D341Med (cell line): ENCODE measurements at places on chromosomes 6 and 20.

DNA sequence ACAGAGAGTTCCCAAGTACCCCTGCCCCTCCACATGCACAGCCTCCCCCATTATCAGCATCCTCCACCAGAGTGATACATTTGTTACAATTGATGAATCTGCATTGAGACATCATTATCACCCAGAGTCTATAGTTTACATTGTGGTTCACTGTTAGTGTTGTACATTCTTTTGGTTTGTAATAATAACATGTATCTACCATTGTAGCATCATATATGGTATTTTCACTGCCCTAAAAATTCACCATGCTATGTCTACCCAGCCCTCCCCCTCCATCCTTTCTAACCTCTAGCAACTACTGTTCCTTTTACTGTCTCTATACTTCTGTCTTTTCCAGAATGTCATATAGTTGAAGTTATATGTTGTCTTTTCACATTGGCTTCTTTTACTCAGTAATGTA, 273.9 kb upstream of the RNF217 start:
- DNase-seq, result no peak

- DNase-seq, result no peak
Measured at GRCh38 chr6:111201244-111201554, 113.9 kb downstream of the SLC16A10 start.

DNA sequence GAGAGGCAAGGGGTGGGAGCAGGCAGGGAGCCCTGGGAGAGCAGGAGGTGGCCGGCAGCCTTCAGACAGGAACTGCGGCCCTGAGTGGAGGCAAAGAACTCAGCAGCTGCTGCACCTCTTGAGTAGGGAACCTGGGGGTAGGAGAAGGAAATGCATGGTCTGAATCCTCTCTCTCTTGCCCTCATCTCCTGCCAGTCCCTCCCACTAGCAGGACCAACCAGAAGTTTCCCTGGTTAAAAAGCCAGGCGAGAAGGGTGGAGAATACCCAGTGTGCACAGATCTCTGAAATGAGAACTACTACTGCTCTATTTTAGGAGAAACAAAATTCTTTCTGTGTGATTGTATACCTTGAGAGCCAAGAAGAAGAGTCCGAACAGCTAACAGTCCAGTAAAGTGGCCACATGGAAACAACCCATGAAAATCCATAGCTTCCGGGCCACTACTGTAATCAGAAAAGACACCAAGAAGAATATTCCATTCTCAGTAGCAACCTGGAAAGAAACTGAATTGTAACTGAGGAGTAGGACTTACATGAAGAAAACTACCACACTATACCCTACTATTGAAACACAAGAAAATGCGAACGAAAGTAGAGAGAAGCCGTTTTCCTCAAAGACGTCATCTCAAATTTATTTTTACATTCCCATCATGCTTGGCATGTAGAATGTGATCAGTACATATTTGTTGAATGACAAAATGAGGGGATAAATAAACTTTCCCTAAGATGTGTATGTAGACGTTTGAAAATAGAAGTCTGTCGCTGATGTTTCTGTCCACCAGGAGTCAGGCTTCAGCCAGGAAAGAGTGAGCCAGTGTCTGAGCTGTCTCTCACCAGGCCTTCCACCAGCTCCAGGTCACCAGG, 25.6 kb downstream of the WRNIP1 start:
- peak; percentile 77 for DNase-seq

DNA sequence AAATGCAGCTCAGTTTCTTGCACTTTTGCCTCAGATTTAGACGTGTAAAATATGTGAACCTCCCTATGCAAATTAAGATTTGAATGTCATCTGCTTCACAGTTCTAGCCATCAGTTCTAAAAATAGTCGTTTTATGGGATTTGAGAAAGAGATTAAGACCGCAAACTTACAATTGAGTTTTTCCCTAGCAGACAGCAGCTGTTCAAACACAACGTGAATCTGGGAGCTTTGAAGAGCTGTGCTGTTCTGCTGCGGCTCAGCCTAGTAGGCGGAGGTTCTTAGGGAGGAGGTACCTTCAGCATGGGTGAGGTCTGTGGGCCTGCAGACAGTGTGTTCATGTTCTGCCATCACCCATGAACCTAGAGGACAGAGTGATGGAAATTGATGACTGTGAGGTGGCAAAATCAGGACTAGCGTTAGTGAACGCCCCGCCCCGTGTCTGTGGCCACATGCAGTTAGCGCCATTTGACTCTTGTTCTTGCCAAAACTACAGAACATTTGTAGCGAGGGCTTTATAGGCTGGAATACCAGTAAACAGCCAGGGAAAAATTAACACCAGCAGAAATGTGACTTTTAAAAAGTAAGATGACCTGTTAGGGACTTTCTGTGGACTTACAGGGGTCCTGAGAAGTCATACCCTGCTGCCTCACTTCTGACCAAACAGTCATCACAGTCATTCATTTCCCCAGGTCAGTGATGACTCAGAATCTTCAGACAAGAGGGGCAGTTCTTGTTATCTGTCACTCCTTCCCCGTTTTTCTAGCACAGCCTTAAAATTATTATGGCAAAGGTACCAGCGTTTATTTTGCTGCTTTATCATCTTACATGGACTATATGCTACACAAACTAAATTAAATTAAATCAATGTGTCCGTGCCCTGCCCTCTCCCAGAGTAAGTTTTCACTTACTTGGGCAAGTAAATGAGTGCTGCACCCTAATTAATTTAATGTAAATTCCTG, 84.3 kb upstream of the TMEM181 start:
- peak; percentile 70 for DNase-seq

- no peak for DNase-seq
Measured at GRCh38 chr6:150195996-150196417, 53.2 kb downstream of the PPP1R14C start.

DNA sequence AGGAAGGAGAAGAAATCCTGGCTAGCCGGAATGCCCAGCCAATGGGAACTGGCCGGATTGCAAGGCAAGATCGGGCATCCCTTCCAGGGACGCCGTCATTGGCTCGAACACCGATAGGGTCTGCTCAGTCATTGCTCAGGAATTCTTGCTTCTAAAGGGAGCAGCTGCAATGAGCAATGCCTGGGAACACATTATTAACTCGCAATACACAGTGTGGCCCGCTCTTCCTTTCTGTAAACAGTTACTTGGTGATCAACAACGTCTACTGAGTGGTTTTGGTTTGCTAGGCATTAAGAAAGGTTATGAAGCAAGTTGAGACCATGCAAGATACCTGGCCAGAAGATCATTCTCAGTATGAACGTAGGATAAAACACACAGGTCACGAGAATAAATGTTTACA, 165.4 kb upstream of the CITED2 start:
- DNase-seq, result no peak

DNA sequence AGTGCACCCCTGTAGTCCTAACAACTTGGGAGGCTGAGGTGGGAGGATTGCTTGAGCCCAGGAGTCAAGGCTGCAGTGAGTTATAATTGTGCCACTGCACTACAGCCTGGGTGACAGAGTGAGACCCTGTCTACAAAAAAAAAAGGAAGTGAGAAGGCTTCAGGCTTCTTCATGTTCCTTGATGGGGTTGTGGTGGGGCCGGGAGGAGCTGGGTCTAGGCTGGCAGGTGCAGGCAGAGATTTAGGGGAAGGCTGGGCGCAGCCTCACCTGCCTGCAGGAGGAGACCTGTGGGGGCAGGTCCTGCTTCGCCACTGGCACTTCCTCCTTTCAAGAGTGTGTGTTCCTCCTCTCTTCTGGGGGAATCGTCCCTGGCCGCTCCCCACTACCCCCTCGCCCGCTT, 63.9 kb downstream of the CHMP4B start:
- DNase-seq, result no peak

- no peak for DNase-seq
Measured at GRCh38 chr6:7572213-7572943, 17.6 kb upstream of the SNRNP48 start.

DNA sequence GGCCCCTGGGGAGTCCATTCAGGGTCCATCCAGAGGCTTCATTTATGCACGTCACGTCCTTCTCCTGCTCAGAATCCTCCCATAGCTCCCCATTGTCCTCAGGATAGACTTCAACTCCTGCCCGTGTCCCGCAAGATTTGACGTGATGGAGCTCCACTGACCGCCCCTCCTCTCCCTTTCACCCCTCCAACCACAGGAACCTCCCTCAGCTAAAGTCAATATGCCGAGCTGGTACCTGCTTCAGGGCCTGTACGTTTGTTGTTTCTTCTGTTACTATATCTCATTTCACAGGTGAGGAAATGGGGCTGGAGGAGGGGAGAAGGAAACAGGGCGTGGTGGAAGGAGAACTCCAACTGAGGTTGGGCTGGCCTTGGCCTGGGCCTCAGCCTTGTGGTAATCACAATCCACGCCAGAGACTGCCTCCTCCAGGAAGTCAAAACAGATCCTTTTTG, 38.6 kb downstream of the CEBPB start:
- no peak for DNase-seq

GRCh38 chr20:9388160-9388812, 126.1 kb upstream of the LAMP5 start:
- no peak for DNase-seq

GRCh38 chr6:144776031-144776819, 491.1 kb downstream of the UTRN start:
- DNase-seq, result no peak

DNA sequence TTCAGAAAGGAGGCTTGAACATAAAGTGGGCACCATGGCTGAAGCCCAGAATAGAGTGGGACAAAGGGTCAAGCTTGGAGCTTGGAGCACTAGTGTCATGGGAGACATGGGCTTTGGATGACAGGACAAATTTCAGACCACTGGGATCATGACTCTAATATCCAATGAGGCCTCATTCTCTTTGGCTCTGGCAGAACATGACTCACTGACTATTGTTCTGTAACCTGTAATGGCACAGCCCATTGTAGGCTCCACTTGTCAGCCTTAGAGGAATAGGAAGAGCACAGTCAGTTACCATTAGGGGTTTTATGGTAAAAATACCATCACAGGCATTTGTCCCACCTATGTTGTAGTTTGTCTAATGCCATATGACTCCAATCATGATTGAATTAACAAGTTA, 34.0 kb upstream of the MMS22L start:
- no peak for DNase-seq

- DNase-seq, result no peak
Measured at GRCh38 chr6:16982807-16983206, 119.0 kb upstream of the STMND1 start.

- no peak for DNase-seq
Measured at GRCh38 chr20:4819901-4820300, 98.2 kb downstream of the PRND start.

- no peak for DNase-seq
Measured at GRCh38 chr6:130575971-130576370, 210.2 kb downstream of the TMEM200A start.

DNA sequence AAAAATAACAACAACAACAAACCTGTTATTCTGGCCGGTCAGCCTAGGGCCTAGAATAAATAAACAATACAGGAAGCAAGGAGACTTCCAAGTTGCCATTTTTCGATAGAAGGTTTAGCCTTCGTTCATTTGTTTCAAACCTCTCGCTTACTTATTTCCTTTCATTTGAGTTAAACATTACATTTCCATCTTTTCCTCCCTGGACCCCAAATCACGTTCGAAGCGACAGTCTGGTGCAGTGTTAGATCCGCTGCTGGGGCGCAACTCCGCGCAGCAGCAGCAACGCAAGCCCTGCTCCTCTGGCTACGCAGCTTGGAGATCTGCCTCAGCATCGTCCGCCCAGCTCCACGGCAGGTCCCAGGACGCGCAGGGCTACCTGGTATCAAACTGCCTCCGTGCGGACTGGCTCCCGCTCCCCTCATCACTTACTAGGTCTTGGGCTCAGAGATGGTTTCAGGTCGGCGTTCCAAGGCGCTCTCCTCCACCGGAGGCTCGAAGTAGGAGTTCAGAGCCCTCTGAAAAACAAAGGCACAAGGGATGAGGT, 530 bp downstream of the TDP2 start:
- DNase-seq, result peak; percentile 69

DNA sequence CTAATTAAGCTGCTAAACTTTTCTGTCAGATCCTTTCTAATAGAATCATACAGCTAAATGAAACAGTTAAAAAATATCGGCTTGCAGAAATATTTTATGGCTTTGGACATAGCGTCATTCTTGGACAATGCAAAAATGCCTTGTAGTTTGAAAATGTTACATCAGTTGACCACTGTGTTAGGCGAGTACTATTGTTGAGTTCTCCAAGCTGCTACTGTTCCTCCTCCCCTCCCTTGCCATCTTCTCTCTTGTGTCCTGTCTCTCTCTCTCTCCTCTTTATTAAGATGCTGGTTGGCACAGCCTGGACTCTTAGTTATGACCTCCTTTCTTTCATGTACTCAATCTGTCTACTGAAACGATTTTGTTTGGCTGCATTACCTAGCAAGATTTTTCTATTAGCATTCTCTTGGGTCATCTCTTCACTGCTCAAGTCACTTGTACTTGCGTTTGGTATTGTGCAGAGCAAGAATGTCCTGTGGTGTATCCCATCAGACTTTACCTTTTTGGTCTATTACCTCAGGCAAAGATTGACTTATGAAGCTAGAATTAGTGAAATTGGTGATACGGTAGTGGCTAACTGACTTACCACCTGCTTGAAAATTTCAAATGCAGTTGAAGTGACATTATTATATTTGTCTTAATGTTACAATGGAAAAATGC, 127.9 kb downstream of the FARS2 start:
- no peak for DNase-seq
